PC-9 (cell line): ENCODE measurements at places on chromosomes 13 and 19. TPM values are rescaled to one million over a fixed set of nuclear protein-coding genes. Genes with fewer than 3 reads are reported as not detected.

MYBPC2 gene
- total RNA-seq, result not detected in 2 replicates

GPC6 gene
- total RNA-seq, result not detected in 2 replicates

LGALS4 gene
- 1.0 and 2.2 TPM in 2 replicates for total RNA-seq

PTGER1 gene
- 1.4 TPM in 2 replicates for total RNA-seq

- no peak for DNase-seq
Measured at GRCh38 chr19:7857727-7858108, 16.5 kb downstream of the PRR36 start.

DNA sequence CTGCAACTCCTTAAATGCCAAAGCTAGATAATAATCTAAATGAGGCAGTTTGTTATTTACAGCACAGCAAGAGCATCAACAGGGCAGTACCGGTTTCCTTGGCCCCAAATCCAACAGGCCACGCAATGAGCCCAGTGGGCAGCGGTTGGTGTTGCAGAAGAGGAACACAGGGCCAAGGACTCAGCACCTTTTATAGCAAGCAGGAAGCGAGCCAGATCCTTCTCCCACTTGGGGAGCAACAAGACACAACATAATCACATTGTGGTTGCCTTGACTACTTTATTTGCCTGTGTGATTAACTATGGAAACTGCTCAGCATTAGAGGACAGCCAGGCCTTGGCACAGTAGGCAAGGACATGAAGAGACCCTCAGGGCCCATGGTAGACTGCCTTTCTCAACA is 67.1 kb upstream of the HTR2A start:
- DNase-seq, result no peak

DNA sequence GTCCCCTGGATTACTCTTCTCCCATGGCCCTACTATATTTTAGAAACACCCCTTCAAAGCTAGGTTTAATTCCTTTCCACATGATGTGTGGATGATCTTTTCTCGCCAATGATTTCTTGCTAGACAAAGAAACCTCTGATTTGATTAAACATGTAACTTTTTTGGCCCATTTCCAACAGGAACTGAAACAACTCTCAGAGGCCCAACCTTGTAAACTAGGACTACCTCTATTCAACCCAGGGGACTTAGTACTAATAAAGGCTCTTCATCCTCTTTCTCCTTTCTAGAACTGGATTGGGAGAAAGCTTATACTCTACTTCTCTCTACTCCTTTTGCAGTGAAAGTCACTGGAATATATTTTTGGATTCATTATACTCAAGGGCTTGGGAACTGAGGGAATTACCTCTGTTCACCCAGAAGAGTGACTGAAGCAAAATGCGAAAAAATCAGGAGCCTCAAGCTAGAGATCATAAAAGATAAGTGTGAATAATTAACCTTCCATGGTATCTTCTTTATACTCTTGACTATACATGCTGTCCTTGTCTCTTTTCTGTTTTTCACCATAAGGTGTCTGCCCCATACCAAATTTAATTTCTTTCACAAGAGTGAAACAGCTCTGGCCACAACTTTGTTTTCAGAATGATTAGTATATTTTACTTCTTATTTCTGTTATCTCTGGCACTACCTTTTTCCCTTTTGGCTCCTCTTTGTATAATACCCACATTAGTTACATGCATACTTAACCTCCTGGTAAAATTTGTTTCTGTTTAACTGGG is 977.6 kb downstream of the SLITRK5 start:
- no peak for DNase-seq

DNA sequence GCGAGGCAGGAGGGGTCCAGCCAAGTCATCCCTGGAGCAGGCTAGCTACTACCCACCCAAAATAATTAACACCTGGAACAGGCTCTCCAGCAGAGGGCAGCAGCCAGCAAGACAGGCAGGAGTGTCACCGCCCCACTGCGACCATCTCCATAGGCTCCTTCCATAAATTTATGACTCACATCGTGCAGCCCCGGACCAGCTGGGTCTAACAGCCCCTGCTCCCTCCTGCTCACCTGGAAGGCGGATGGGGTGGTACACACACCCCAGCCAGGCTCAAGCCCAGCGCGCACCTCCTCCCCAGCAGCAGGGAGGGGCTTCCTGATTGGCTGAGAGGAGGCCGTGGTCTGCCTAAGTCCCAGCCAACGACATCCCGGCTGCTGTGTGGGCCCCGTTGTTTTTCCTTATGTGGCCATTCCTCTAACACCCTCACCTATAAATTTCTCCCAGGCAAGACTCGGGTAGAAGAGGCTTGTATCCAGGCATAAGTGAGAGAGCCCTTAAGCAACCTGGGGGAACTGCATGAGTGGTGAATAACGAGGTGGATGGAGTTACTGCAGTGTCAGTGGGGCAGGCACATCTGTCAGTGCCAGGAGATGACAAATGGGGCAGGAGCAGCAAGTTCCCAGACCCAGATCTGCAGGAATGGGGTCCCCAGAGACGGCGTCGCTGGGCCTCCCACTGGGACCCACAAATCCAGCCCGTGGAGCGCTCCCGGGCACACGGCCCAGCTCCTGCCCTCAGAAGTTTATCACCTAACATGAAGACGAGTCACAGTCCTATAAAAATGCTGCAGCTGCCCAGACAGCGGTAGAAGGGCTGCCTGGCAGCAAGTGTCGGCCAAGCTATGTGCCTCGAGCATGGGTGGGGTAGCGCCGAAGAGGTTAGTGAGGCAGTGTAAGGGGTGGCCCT is 43.1 kb downstream of the CEBPG start:
- DNase-seq, result peak; percentile 72

DNA sequence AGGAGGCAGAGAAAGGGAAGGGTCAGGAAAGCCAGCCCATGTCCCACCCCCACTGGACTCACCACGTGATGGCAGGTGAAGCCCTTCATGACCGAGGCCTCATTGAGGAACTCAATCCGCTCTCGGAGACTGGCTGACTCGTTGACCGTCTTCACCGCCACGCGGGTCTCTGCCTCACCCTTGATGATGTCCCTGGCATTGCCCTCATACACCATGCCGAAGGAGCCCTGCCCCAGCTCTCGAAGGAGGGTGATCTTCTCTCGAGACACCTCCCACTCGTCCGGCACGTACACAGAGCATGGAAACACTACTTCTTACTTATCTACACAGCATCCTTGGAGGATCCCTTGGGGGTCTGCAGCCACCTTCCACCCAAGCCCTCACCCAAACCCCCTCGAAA is 55.7 kb downstream of the ZNF557 start:
- no peak for DNase-seq

DNA sequence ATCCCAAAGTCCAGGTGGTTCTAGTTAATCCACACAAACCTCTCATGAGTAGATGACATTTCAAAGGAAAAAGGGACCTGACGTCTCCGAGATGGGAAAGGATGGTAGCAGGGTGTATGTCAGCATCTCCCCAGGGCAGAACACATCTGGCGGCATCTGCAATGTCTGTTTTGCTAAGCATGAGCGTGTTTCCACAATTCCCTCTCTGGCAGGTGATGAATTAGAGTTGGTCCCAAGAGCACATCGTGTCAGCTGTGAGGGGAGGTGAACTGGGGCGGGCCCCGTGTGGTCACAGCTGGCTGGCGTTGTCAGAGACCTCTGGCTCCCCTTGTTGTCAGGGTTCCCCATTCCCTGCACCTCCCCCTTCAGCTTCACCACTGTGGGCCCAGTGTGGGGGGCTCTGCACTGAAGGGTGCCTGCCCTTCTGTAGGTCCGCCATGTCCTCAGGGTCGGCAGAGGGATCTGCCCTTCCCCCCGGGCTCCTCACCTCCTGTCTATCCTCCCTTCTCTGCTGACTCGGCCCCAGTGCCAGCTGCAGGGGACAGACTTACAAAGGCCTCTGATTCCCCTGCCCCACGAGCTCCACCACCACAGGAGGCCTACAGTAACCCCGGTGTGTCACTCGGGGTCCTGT is 58.2 kb downstream of the CDADC1 start:
- no peak for DNase-seq

DNA sequence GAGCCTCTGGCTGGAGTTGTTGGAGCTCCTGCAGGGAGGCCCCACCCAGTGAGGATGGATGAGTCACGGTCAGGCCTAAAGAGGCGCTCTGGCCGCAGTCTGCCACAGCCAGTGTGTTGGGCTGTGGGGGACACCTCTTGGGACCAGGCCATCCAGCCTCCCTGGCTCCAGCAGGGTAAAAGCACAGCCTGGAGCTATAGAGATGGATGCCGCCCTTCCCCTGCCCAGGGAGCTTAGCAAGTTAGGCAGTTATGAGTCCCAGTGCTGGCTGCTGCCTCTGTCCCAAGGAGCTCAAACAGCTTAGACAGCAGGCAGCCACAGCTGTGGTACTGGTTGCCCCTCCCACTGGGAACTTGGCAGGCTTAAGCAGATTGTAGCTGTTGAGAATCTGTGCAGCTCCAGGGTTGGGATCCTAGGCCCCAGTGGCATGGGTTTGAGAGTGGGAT is 100.9 kb downstream of the NDFIP2 start:
- DNase-seq, result peak; percentile 40

DNA sequence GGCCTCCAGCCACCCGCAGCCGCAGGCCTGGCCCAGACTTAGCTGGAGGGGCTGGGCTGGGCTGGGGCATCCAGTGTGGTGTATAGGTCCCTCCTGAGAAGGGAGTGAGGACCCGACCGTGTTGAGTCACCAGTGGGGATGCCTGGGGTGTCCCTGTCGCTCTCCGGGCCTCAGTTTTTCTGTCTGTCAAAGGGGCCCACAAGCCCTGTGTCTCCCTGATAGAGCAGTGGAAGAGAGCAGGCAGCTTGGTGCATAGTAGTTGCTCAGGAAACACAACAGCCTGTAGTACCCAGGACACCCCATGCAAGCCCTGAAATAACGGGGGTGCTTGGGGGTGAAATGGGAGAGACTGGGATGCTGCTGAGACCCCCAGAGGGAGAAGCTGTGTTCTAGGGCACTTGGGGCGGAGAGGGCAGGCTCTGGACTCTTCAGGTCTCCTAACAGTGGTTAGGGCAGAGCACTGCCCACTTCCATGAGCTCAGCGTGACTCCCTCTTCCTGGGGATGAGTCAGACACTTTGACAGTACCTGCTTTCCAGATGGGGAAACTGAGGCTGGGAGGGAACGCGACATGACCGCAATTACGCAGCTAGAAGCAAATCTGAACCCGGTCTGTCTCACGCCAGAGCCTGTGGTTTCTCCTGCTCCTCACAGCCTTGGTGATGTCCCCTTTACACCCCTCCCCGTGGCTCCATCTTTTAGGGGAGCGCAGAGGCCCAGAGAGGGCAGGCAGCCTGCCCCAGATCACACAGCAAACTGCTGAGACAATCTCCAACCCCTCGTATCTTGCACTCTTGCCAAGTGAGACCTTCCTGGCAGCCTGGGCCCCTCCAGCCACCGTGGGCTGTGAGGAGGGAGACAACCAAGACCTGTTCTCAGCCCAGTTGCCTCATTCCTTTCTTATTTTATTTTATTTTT is 692 bp downstream of the SULT2B1 start:
- no peak for DNase-seq

DNA sequence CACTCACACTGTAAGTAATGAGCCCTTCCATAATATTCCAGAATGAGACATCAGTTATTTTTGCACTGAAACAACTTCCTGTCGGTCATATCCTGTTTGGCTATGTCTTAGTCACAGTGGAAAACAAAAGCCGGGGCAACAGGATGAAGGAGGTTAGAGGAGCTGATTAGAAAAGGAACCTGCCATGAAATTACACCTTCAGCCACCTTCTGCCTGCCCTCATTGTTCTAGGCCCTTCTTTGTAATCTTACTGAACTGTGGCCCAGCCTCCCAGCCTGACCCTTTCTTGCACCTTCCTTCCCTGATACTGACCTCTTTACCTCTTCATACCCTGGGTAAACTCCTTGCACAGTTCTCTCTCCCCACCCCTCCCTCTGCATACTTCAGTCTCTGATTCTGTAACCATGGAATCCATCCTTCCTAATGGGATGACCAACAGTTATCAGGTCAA is 67.3 kb downstream of the DOCK9 start:
- DNase-seq, result peak; percentile 76

DNA sequence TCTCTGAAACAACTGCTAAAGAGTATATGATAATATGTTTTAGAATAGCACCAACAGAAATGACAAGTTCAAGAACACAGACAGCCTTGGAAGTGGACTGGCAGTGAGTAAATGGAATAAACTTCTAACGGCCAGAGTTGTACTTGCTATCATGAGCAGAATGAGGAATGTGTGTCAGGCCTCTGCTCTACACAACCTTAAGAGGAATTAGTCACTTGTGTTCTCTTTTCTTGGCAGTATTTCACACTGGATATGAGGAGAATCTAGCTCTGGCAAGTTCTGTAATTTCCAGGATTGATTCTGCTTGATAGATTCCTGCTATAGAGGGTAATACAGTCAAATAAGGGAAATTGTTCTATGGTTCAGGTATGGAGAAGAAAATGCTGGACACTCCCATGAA is 757.3 kb downstream of the EFNB2 start:
- DNase-seq, result no peak

GRCh38 chr19:34759218-34759917 is 13.6 kb downstream of the ZNF599 start:
- DNase-seq, result no peak

DNA sequence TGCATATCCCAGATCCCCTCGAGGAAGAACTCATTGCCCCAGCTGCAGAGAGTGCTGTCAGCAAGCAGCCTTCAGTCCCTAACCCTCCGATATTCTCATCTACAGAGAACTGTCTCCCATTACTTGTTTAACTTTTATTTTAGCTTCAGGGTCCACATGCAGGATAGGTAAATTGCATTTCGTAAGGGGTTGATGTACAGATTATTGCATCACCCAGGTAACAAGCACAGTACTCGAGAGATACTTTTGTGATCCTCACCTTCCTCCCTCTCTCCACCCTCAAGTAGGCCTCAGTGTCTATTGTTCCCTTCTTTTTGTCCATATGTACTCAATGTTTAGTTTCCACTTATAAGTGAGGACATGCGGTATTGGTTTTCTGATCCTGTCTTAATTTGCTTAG is 171.5 kb upstream of the IRS2 start:
- no peak for DNase-seq

GRCh38 chr13:110957181-110957884 is 42.5 kb upstream of the ANKRD10 start:
- peak; percentile 77 for DNase-seq

- DNase-seq, result no peak
Measured at GRCh38 chr13:49498206-49498605, 2.5 kb downstream of the PHF11 start.

GRCh38 chr19:16316506-16316882 is 8.1 kb upstream of the KLF2 start:
- no peak for DNase-seq
